ENCODE measurements at places on chromosomes 11 and 22.

GRCh38 chr11:110086892-110087309 is 6.3 kb upstream of the ZC3H12C start:
- no peak for DNase-seq

GRCh38 chr11:120473503-120473902 is 38.0 kb upstream of the GRIK4 start:
- no peak for DNase-seq

DNA sequence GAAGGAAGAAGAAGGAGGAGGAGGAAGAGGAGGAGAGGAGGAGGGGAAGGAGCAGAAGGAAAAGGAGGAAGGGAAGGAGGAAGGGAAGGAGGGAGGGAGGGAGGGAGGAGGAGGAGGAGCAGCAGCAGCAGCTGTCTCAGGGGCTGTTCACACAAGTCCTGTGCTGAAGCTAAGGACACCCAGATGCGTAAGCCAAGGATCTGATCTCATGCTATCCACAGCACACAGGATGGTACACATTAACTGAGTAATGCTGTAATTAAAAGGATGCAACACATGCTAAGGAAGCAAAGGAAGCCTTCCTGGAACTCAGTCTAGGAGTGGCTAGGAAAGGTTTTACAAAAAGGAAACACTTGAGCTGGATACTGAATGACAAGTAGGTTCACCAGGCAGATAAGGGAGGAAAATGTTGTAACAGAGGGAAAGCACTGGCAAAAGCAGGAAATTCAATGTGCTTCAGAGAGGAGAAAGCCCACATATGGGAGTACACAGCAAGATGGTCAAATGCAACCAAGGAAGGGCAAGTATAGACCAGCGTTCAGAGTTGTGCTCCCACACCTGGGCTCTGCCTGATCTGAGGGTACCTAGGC is 32.0 kb downstream of the TRIM66 start:
- DNase-seq = no peak

DNA sequence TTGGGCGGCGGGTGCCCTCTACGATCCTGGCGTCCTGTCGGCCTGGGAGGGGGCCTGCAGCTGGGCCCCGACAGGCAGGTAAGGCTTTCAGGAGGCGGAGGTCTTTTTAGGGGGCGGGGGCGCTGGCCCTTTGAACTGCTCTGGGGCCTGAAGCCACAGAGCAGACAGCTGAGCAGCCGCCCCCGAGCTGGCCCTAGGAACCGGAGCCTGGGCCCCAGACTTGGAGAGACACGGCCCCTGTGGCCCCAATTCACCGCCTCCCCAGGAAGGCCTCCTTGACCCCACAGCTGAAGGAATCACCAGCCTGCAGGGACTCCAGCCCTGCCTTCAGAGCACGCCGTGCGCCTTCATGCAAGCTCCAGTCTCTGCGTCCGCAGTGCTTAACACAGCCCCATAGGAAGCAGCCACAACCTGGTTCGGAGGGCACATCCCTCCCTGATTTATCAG is 618 bp upstream of the CERK start:
- no peak for DNase-seq

DNA sequence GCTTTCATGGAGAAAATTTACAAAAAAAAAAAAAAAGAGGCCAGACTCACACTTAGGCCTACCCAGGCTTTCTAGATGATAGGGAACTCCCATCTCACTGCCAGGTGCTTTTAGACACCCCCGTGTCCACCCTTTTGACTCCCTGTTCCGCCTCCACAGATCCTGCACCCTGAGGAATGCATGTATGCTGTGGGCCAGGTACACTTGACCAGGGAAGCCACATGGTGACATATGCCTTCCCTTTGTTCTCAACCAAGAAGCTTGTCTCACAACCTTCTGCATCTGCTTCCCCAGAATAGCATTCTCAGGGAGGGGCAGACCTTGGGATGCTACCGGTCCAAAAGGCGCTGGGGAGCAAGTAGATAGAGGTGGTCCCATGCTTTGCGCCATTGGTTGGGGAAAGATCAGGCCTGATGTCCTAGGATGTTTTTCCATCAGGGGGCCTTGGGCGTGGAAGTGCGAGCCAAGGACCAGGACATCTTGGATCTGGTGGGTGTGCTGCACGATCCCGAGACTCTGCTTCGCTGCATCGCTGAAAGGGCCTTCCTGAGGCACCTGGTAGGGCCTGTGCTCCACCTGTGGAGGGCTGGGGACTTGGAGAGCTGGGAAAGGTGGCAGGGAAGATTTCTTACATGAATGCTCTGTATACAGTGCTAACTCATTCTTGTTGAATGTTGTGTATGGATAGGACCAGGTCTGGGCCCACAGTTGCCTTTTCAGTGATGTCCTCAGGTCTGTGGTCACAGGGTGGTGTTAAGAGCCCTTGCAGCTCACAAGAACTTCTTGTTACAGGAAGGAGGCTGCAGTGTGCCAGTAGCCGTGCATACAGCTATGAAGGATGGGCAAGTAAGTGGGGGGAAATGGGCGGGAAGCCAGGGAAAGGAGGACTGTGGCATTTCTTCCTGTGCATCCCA is 7.5 kb downstream of the HMBS start:
- DNase-seq = no peak

DNA sequence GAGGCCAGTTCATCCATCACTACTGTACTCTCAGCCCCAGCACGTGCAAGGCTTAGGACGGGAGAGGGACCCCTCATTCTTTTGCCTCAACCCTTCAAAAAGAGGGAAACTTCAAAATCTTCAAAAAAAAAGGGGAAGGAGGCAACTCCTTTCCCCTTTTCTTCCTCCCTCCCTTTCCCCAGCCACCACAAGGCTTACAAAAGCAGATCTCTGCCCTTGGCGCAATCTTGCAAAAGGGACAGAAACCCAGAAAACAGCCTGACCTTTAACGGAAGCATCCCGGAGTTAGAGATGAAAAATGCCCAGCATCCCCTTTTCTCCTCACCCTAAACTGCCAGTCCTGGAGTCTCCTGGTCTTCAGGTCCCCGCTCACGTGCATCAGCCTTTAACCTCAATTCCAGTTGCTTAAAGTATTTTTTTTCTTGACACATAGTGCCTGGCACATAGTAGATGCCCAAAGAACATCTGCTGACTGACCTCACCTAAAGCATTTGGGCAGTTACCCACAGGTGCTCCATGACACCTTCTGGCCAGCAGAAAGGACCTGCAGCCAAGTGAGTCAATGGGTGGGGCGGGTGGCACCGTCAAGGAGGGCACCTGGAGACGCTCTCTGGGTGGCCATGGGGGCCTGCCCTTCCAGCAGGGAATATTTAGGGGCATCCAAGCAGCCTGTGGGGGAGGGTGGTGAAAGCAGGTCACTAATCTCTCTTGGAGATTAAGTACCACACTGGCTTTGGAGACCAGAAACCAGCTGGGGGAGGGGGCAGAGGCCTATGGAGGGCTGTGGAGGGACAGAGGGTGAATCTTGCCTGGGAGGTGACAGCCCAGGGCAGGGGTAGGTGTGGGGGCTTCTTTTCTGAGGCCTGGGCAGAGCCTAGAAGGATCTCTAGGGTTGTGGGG is 16.3 kb downstream of the NECTIN1 start:
- DNase-seq = no peak

DNA sequence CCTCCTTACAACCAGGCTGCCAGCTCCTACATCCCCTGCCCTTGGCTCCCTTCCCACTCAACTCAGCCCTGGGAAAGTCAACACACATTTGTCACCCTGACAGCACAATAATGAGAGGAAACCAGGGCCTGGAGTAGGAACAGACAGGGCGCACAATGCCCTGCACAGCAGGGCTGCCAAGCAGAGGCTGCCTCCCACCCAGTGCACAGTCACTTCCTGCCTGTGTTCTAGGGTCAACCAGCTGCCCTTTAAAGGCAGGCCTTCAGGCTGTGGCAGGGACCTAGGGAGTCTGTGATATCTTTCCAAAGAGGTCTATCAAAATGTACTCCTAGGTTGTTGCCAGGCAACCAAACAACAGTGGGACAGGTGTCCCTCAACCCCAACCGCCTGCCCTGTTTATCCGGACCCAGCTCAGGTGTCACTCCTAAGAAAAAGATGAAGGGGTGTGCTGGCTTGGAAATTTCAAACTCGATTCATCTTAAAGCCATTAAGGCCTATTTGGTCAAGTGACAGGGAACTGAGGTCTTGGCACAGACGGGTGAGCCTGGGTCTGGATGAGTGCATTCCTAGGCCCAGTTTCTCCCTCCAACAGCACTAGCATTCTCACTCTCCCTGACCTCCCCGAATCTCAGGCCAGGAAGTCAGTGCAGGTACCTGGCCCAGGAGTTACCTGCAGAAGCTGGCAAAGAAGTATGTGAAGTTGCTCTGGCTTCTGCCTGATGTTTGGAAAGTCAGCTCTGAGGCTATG is 110.3 kb upstream of the PITPNB start:
- DNase-seq = peak; percentile 85

GRCh38 chr11:34343686-34344085 is 14.1 kb downstream of the ABTB2 start:
- DNase-seq = no peak

DNA sequence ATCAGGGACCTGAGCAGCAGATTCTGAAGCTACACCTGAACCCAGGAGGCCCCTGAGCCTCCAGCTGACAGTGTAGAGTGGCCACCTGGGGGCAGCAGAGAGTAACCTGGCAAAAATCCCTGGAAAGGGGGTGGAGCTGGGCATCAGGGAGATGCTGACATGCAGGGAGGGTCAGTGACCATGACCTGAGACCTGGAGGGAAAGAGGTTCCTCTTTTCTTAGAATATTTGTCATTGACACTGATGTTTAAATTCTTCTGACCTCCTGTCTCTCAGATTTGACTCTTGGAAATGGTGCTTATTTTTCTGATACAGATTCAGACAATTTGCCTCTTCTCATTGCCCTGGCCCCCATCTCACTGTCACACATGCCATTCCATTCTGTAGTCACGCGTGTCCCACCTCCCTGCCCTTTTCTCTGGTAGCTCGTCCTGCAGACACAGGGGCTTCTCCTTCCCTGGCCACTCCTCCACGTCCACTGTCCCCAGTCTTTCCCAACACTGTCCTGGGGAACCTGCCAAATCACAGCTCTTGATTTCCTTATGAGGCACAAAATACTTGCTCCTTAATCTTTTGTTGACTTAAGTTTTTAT is 117.2 kb upstream of the IGLL5 start:
- peak; percentile 32 for DNase-seq

- DNase-seq = no peak
Observed at GRCh38 chr11:75706260-75706729, 11.3 kb upstream of the MOGAT2 start.

DNA sequence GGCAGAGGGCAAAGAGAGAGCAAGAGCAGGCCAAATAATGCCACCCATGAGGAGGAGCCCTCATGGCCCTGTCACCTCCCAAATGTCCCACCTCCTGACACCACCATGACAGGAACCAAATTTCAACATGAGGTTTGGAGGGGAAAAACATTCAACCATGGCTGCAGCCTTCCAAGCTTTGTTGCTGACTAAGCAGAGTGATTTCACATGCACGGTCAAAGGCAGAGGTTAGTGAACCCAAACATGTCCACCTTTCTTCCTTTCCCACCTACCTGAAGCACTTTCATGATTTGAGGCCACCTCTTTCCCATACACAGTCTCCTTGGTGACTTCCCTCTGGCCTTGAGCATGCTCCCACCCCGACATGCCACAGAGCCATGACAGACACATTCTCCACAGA is 89.7 kb downstream of the C11orf91 start:
- DNase-seq = no peak

All from NCI-H446 (cell line).